Heart right ventricle (tissue), 16 donors: ENCODE measurements at places on chromosomes 11 and 22. TPM values are rescaled to one million over a fixed set of nuclear protein-coding genes. Genes with fewer than 3 reads are reported as not detected.

Gene SEC14L3
- not detected for polyA plus RNA-seq

Gene SLC6A5
- polyA plus RNA-seq, result not detected

Gene UPK2
- 0.04 TPM for polyA plus RNA-seq

Gene MRGPRX4
- polyA plus RNA-seq, result not detected

Gene GNG3
- 0.16 TPM for polyA plus RNA-seq

Gene GGTLC3
- polyA plus RNA-seq, result not detected

Gene C11orf52
- 3.0 TPM for polyA plus RNA-seq

Gene MRGPRX3
- polyA plus RNA-seq, result not detected

Gene SLC37A2
- polyA plus RNA-seq, result 0.88 TPM

Gene ANO5
- 4.4 TPM for polyA plus RNA-seq

Gene KIRREL3
- 0.29 TPM for polyA plus RNA-seq

Gene MTFP1
- polyA plus RNA-seq, result 50.8 TPM

Gene PEX16
- 25.4 TPM for polyA plus RNA-seq

Gene MPZL2
- 8.7 TPM for polyA plus RNA-seq

Gene NRIP3
- polyA plus RNA-seq, result not detected

Gene CREB3L1
- polyA plus RNA-seq, result 49.5 TPM

Gene CARD16
- 16.4 TPM for polyA plus RNA-seq

Gene MPPED2
- polyA plus RNA-seq, result 2.2 TPM

Gene ASRGL1
- polyA plus RNA-seq, result 6.5 TPM

Gene CCDC116
- polyA plus RNA-seq, result 0.19 TPM

Gene APOA5
- polyA plus RNA-seq, result not detected

Gene SYT12
- polyA plus RNA-seq, result not detected
